ENCODE measurements at places on chromosomes 7 and 10.
A peak's percentile ranks its signal among the peaks of the same experiment; 100 is the strongest.

- DNase-seq = peak; percentile 77
Observed at GRCh38 chr10:6721480-6721879, 141.4 kb upstream of the PRKCQ start.

- no peak for DNase-seq
Observed at GRCh38 chr7:77788327-77788902, 9.8 kb downstream of the TMEM60 start.

DNA sequence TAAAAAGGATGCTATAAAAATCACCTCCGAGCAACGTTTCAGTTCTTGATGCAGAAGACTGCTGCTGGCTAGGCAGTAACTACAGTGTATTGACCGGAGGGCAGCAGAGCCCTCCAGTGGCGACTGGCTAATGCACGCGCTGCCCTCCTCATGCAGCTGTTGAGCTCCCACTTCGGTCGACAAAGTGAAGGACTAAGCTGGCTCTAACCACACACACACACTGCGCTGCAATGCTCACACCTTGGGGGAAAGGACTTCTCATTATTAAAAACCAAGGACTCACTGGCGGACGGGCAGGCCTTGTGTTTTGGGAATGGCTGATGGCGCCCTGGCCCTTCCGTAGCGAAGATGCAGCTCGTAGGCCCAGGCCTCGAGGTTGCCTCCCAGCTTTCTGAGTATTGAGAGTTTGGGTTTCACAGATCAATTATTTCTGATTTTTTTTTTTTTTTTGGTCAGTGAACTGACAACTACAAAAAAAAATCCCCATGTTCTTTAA lies 120.9 kb upstream of the DIP2C start:
- DNase-seq = peak; percentile 77

- DNase-seq = peak; percentile 43
Observed at GRCh38 chr7:157496416-157497275, 159.8 kb downstream of the DNAJB6 start.

- no peak for DNase-seq
Observed at GRCh38 chr7:150307129-150307528, 16.0 kb upstream of the LRRC61 start.

- DNase-seq = peak; percentile 2
Observed at GRCh38 chr10:34884272-34884952, 69.3 kb upstream of the PARD3 start.

DNA sequence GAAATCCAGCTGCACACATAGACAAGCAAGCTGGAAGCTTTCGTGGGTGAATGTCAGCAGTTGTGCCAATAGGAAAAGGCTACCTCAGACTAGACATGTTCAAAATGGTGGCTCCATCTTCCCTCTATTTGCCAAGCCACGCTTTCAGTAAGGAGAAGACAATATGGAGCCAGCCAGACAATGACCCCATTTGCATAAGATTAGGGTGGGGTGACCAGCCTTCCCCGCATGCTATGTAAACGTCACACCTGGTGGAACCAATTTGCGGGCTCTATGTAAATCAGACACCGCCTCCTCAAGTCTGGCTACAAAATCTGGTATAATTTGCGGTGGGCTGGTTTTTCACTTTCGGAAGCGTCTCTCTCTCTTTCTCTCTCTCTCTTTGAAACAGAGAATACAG lies 297.4 kb upstream of the PCDH15 start:
- no peak for DNase-seq

GRCh38 chr7:144903201-144903600 lies 67.3 kb upstream of the TPK1 start:
- DNase-seq = no peak

DNA sequence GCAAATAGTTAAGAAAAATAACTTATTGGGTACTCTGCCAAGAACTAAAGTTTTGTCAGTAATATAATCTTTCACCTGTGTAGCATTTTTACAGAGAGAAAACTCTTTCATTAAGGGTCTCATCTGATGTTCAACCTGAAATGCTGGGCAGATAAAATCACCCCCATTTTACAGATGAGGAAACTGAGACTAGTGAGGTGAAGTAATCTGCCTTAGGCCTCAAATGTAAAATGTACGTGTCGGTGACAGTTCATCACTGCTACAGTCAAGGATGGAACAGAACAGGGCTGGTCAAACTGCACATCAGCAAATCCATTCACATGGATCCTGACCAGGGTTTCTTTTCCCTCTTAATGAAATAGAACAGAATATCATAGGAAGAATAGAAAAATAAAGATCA lies 121.8 kb downstream of the RAPGEF5 start:
- DNase-seq = no peak

DNA sequence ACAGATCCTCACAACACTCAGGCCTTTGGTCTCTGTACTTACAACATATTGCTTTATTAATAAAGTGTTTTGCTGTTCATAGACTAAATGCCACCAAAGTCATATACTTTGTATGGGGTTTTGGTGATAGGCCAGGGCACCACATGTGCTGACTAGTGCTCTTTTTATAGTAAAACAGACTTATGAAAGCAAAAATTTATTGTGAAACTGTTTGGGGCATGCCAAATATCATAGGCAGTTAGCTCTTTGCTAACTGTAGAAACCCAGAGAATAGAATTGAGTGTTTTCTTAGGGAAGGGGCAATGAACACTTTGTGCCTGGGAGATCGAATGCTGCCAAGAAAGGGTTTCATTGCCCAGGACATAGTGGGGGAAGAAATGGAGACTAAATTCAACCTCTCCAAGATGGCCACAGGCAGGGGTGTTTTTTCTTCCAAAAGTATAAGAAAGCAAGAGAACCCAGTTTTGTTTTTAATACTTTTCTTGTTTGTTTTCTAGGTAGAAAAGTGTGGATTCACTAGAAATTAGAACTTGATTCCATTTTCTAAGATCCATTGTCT lies 142.7 kb downstream of the TRIL start:
- no peak for DNase-seq

DNA sequence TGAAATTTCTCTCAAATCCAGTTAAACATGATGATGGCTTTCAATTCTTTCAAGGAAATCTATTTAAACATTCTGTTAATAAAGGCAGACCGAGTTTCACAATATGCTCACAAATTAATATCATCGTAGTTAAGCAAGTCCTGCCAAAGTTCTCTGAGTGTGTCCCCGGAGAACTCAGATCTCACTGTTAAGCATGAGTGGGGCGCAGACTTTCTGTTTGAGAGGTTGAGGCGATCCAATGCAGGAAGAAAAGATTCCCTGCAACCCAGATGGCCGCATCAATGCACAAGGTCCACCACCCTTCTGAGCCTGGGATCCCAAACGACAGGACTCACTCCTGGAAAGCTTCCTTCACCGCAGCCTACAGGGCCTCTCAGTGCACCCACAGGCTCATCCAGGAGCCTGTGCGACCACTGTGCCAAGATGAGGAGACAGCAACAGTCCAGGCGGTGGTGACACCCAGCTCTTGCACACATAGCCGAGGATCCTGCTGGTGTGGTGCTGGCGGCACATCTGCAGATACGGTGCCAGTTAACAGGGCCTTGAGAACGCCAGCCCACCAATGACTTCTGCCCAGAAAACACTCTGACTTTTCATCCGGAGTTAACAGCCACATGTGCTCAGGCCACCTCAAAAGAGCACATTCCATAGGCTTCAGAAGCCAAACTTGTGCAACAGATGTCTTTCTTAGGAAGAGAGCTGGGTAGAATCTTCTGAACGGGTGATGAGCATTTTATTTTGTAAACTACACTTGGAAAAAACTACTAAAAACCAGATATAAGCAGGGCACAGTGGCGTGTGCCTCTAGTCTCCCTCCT lies 102.1 kb downstream of the ZRANB1 start:
- DNase-seq = no peak

- no peak for DNase-seq
Observed at GRCh38 chr7:149313981-149314380, 52.0 kb downstream of the ZNF783 start.

DNA sequence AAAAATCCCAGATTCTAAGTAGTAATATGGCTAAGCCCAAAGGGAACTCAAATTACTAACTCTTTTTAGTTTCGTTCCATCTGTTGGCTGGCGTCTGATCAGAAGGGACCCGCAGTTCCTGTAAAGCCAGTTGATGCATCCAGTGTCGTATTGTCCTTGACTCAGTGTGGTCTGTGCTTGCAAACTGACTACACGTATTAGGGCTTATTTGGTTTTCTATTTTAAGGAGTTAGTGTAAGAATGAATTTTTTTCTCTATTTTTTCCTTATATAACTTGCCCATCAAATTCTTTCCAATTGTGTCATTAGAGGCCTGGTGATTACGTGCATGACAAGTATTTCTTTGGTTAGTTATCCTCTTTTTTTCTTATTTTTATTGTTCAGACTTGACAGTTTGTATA lies 9.7 kb downstream of the ABCA13 start:
- DNase-seq = no peak

DNA sequence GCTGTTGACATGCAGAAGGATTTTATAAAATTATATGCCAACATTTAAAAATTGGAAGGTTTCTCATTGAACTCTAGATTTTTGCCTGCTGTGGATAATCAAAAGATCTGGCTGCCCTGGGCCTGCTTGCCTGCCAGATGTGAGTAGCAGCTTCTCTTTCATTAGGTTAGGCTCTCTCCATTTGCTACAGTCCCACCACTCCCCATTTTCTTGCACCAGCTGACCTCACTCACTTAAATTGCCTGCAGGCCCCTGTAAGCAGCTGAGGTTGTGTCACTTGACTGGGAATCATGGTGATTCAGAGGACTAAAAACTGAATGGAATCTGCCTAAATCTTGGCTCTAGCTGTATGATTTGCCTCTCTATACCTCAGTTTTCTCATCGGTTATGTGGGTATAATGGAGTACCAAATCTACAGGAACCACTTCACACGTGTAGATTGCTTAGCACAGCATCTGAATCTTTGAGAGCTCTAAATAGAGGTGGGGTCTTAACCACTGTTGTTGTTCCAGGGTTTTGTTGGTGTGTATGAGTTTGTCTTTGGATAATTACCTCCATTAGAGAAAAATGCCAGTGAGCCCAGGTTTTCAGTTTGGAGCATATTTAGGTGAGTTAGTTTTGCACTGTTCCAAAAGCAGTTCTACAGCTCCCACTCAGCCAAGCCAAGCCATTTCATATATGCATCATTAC lies 18.6 kb upstream of the RAPGEF5 start:
- peak; percentile 89 for DNase-seq

GRCh38 chr10:101901340-101901739 lies 57.7 kb upstream of the KCNIP2 start:
- no peak for DNase-seq

DNA sequence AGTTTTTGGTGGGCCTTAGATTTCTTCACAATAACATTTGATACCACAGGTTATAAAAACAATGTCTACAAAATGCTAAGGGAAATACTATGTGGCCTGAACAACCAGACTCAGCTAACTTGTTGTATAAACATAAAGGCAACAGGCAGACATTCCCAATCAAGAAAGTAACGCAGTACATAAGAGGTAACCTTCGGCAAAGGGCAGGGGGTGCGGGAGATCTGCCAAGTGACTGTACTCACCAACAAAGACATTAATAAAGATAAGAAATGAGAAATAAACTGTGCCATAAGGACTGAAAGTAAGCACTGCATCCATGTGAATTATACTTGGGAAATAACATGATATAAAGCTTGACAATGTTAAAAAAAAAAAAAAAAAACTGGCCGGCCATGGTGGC lies 15.4 kb downstream of the NSUN6 start:
- no peak for DNase-seq

- peak; percentile 92 for DNase-seq
Observed at GRCh38 chr10:101291331-101292193, 62.3 kb upstream of the LBX1 start.

GRCh38 chr10:71795248-71795647 lies 21.9 kb upstream of the VSIR start:
- DNase-seq = no peak

DNA sequence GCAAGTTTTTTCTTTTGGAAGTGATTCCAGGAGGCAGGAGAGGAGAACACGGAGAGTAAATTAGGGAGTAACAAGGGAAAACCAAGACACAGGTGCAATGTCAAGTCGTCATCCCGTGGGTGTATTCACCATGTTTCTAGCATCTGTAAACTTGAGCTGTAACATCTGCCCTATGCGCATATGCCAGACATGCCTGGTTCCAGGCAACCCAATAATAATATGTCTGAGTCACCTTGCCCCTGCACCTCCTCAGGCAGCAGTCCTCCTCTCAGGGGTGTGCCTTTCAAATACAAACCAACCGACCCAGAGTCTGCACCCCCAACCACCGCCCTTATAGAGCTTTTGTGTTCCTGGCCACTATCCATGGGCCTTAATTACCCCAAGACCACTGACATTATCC lies 107.0 kb upstream of the PDE1C start:
- no peak for DNase-seq

DNA sequence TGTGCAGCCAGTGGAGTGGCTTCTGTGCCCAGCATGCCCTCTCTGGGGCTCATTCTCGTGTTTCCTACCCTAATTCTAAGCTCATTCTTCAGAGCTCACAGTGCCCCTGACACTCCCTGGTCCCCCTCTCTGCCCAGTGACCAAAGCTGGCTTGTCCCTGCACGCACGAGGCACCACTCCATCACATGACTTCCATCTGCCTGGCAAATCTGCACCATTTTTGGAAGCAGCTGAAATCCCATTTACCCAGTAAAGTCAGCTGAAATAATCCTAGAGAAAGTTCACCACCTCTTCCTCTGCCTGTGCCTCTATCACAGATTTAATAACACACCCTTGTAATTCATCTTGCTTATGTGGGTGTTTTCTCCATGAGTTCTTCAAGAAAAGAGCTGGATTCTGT lies 616.9 kb downstream of the PTPRN2 start:
- peak; percentile 20 for DNase-seq

- DNase-seq = no peak
Observed at GRCh38 chr7:64651632-64652165, 14.2 kb upstream of the ZNF107 start.

DNA sequence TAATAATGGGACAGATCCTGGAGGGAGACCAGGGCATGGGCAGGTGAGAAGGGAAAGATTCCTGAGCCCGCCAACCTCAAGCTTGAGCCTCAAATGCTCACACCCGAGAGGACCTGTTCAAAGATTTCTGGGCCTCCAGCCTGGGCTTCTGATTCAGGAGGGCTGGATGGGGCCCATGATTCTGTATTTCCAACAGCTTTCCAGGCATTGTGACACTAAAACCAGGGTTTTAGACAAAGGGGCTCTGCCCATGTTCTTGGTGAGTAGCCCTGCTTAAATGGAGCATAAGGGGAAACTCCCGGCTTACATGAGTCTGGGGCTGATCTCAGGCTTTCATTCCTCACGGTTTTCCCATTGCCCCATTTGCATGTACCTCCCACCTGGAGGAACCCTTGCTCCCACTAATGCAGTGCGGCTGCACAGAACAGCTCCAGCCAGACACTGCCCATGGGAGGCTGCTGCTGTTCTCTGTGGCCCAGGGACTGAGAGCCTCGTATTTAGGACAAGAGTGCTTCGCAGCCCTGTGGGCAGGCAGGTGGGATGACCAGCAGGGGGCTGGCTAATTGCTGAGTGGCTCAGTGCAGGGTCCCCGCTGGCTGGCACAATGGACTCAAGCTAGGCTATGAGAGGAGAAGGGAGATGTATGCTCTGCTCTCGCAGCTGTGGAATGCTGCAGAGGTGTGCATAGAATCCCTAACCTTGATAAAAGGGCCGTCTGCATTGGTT lies 135.3 kb upstream of the COBL start:
- peak; percentile 76 for DNase-seq

All from islet precursor cell (in vitro differentiated cells).